Mesenteric fat pad (tissue), 1 donor: ENCODE measurements at places on chromosomes 16 and 17. TPM values are rescaled to one million over a fixed set of nuclear protein-coding genes. Genes with fewer than 3 reads are reported as not detected.

CLEC18B gene
- total RNA-seq: 0.19 TPM

PRSS53 gene
- 1.2 TPM for total RNA-seq

PLA2G15 gene
- 40.2 TPM for total RNA-seq

MT1G gene
- 41.5 TPM for total RNA-seq

MYH10 gene
- total RNA-seq: 63.4 TPM

SCN4A gene
- total RNA-seq: 27.1 TPM

KCNJ2 gene
- total RNA-seq: 3.2 TPM

CDH15 gene
- total RNA-seq: not detected

WWP2 gene
- total RNA-seq: 43.0 TPM

KRTAP17-1 gene
- total RNA-seq: not detected

SLFN13 gene
- total RNA-seq: 20.3 TPM

HLF gene
- 3.3 TPM for total RNA-seq

SLC9A5 gene
- 0.55 TPM for total RNA-seq

SCARF1 gene
- total RNA-seq: 25.7 TPM

SLC13A2 gene
- 0.10 TPM for total RNA-seq

KRT24 gene
- total RNA-seq: not detected

GPR179 gene
- not detected for total RNA-seq

ASGR1 gene
- total RNA-seq: 2.2 TPM

TP53TG3C gene
- total RNA-seq: not detected

CCL8 gene
- total RNA-seq: 2.1 TPM

CLUH gene
- 149 TPM for total RNA-seq

ZNF652 gene
- total RNA-seq: 41.8 TPM

FBXL19 gene
- total RNA-seq: 11.4 TPM

CTRB1 gene
- total RNA-seq: 4.8 TPM

FOXC2 gene
- 0.42 TPM for total RNA-seq

GSG1L gene
- not detected for total RNA-seq

MT4 gene
- not detected for total RNA-seq

HOXB9 gene
- total RNA-seq: 0.58 TPM

DOC2A gene
- 0.42 TPM for total RNA-seq

RND2 gene
- total RNA-seq: 0.45 TPM

TPSB2 gene
- total RNA-seq: 22.1 TPM

WRAP53 gene
- total RNA-seq: 4.9 TPM

KRT25 gene
- total RNA-seq: not detected

ANKRD13B gene
- 11.5 TPM for total RNA-seq

WWOX gene
- 15.8 TPM for total RNA-seq

SUPT4H1 gene
- 61.9 TPM for total RNA-seq

TNP2 gene
- not detected for total RNA-seq

DHX58 gene
- 13.2 TPM for total RNA-seq

PRAC2 gene
- total RNA-seq: not detected

PKD1 gene
- 99.4 TPM for total RNA-seq

NPW gene
- 0.58 TPM for total RNA-seq

RNF222 gene
- total RNA-seq: not detected

KRTAP4-5 gene
- total RNA-seq: not detected

CAVIN1 gene
- 681 TPM for total RNA-seq

CIITA gene
- 10.0 TPM for total RNA-seq

CSH1 gene
- not detected for total RNA-seq

SEZ6L2 gene
- total RNA-seq: 1.1 TPM

G6PC1 gene
- total RNA-seq: not detected

OTOP3 gene
- total RNA-seq: not detected

HOXB7 gene
- total RNA-seq: 12.8 TPM

ASPA gene
- total RNA-seq: 10.1 TPM

SYCE1L gene
- total RNA-seq: 1.3 TPM

C17orf107 gene
- total RNA-seq: 3.0 TPM

CMTM2 gene
- total RNA-seq: 1.00 TPM

ACE gene
- 14.1 TPM for total RNA-seq
